ENCODE measurements at places on chromosomes 12 and 14.

DNA sequence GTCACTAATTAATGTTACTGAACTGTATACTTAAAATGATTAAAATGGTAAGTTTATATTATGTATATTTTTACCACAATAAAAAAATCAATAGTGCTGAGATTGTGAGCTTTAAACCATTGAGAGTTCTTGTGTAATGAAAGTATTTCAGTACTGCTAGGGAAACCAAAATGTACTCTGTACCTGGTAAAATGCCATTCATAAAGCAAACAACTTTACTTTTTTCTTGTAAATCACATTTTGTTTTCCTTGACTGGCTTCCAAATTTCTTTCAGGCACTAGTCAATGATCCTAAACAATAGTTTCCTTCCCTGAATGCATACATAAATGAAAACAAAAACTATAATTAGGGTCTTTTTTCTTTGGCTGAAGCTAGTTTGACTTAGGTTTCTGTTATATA lies 29.4 kb upstream of the SNRPF start:
- H3K27me3 ChIP-seq = no peaks in the 10 kb centered on the region
- no peaks in the 10 kb centered on the region for H3K36me3 ChIP-seq
- no peak for DNase-seq

GRCh38 chr12:10155966-10156365 lies 16.0 kb downstream of the OLR1 start:
- H3K36me3 ChIP-seq = no peaks in the 10 kb centered on the region
- H3K27me3 ChIP-seq = no peaks in the 10 kb centered on the region
- no peak overlapping the region for H3K4me3 ChIP-seq
- no peak overlapping the region for H3K27ac ChIP-seq

DNA sequence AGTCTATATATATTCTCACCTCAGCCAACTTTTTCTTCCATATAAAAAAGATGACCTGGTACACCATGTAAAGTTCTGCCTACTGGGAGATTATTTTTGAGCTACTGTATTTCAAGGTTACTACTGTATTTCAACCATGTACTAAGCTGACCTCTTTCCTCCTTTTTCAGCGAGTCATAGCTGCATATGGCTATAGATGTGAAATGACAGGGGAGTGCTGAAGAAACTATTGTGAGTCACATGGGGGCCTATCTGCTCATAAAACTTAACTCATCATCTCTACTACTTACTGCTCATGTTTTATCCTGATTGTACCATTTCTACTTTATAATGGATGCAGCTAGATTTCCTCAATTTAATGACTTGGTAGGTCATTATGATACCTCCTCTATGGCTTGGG lies 571.4 kb upstream of the ATP2B1 start:
- H3K36me3 ChIP-seq = no peaks in the 10 kb centered on the region
- DNase-seq = no peak
- no peaks in the 10 kb centered on the region for H3K27me3 ChIP-seq
- H3K4me1 ChIP-seq = no peaks in the 10 kb centered on the region
- H3K4me3 ChIP-seq = no peak overlapping the region

GRCh38 chr12:55933169-55933798 lies 2.3 kb downstream of the DGKA start:
- peaks cover 7% of the 10 kb centered on the region for H3K36me3 ChIP-seq
- peak; percentile 70 for DNase-seq
- no peaks in the 10 kb centered on the region for H3K27me3 ChIP-seq
- H3K4me3 ChIP-seq = peak overlapping the region; percentile 67
- H3K27ac ChIP-seq = peak overlapping the region; percentile 98

DNA sequence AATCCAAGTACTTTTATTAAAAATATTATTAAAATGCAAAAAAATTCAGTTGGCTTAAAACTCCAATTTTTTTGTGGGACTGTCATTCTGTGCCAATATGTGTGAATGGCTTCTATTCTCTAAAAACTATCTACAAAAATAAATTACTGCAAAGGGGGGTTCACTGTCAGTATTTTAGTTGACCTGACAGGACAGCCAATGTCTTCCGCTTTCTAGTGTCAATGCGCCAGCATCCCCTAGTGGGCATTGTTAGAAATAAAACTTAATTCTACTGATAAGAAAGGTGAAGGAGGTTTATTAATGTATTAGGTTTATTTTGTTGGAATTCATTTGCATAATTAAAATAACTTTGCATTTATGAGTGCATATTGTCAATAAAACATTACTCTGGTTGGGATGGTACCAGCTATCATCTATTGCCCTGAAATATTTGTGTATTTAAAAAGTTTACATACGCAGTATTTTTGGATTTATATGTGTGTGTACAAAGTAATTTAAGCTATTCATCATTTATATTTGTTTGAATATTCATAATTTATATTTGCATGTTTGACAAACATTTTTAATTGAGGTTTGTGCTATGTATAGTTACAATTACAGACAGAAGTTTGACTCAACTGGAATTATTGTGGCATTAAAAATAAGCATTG lies 527.2 kb downstream of the FLRT2 start:
- H3K27me3 ChIP-seq = no peaks in the 10 kb centered on the region
- H3K36me3 ChIP-seq = no peaks in the 10 kb centered on the region
- no peaks in the 10 kb centered on the region for H3K4me1 ChIP-seq
- no peak overlapping the region for H3K4me3 ChIP-seq
- H3K27ac ChIP-seq = no peak overlapping the region

- H3K36me3 ChIP-seq = no peaks in the 10 kb centered on the region
- H3K4me3 ChIP-seq = no peak overlapping the region
- H3K27me3 ChIP-seq = no peaks in the 10 kb centered on the region
- peaks cover 88% of the 10 kb centered on the region for H3K4me1 ChIP-seq
- H3K27ac ChIP-seq = no peak overlapping the region
These were observed 6.0 kb downstream of the KITLG start for GRCh38 chr12:88574278-88574677.

Measured in suprapubic skin (tissue), 4 donors.